Left cardiac atrium (tissue), 4 donors: ENCODE measurements at places on chromosomes 3 and 15. TPM values are rescaled to one million over a fixed set of nuclear protein-coding genes. Genes with fewer than 3 reads are reported as not detected.

SLC33A1 gene
- 26.6 TPM for total RNA-seq

CCNB2 gene
- 0.94 TPM for total RNA-seq

GOLGA6L9 gene
- 0.92 TPM for total RNA-seq

DNA sequence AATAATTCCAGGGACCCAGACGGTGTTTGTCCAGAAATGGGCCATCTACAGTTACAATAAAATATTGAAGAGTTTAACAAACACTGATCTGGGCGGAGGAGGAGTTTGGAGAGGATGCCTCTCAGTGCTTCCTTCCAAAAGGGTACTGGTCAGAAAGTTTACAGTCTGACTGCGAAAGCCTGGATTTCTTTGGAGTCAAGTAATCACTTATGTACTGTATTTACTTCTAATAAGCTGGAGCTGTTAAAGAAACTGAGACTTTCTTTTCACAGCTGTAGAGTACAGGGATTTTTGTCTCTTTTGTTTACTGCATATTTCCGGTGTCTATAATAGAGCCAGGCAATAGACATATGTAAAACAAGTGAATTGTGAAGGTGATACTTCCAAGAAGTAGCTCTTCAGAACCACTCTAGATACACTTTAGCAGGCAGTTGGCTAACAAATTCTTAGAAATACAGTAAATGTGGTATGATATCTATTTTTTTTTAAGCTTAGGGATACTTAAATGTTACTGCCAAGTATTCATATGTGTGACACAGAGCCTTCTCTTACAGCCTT, 22.1 kb upstream of the NEO1 start:
- DNase-seq = no peak

GRCh38 chr15:92494806-92495336, 101.2 kb downstream of the ST8SIA2 start:
- DNase-seq = no peak

DNA sequence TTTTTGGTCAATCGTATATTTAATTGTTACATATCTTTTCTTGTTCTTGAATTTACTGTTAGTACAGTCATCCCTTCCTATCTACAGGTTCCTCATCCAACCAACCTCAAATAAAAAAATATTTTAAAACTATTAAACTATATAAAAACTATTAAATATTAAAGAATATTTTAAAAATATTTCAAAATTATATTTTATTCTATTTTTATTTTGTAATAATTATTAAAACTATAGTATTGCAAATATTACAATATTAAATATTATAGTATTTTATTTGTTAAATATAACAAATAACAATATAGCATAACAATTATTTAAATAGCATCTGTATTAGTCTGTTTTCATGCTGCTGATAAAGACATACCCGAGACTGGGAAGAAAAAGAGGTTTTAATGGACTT, 357.9 kb upstream of the GOLIM4 start:
- no peak for DNase-seq
